ENCODE measurements at places on chromosomes 5 and 9.

DNA sequence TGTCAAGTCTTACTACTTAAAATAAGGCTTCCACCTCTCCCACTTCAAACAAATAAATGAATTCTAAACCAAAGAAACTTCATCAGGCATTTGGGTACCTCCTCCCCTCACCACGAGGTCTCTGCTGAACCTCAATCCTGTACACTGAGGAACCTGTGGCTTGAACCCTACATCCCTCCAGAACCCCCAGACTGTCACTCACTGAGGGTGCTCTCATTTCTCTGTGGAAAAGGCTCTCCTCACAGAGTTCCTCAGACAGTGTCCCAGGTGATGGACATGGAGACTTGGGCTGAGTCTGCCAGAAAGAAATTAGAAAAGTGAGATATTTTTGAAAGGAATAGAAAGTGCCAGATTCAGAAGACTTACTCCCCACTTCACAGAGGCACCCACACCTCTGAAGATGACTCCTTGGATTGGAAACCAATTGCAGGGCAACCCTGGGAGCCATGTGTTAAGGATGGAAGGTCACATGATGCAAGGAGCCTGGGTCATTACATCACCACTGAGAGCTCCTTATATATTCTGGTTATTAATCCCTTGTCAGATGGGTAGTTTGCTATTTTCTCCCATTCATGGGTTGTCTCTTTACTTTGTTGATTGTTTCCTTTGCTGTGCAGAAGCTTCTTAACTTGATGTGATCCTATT lies 19.8 kb downstream of the MLANA start:
- DNase-seq: peak; percentile 12

GRCh38 chr9:122949696-122950095 lies 8.9 kb downstream of the RABGAP1 start:
- DNase-seq: no peak

DNA sequence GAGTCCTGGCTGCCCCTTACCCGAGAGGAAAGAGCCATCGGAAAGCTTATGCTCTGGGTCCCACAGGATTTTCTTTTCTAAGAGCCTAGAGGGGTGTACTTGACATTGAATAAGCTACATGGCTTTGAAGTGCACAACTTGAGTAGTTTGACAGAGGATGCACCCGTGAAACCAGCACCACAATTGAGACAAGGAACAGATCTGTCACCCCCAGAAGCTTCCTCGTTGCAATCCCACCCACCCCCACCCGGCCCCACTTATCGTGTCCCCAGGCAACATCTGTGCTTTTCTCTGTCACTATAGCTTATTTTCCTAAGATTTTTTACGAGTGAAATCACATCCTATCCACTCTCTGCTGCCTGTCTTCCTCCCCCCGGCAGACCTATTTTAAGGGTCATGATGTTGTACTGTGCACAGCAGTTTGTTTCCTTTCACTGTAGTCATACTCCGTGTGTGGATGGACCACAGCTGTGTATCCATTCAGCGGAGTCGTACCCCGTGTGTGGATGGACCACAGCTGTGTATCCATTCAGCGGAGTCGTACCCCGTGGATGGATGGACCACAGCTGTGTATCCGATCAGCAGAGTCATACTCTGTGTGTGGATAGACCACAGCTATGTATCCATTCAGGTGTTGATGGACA lies 8.8 kb upstream of the FCN2 start:
- DNase-seq: peak; percentile 19

- no peak for DNase-seq
Measured at GRCh38 chr5:104084896-104085295, 522.3 kb upstream of the NUDT12 start.

DNA sequence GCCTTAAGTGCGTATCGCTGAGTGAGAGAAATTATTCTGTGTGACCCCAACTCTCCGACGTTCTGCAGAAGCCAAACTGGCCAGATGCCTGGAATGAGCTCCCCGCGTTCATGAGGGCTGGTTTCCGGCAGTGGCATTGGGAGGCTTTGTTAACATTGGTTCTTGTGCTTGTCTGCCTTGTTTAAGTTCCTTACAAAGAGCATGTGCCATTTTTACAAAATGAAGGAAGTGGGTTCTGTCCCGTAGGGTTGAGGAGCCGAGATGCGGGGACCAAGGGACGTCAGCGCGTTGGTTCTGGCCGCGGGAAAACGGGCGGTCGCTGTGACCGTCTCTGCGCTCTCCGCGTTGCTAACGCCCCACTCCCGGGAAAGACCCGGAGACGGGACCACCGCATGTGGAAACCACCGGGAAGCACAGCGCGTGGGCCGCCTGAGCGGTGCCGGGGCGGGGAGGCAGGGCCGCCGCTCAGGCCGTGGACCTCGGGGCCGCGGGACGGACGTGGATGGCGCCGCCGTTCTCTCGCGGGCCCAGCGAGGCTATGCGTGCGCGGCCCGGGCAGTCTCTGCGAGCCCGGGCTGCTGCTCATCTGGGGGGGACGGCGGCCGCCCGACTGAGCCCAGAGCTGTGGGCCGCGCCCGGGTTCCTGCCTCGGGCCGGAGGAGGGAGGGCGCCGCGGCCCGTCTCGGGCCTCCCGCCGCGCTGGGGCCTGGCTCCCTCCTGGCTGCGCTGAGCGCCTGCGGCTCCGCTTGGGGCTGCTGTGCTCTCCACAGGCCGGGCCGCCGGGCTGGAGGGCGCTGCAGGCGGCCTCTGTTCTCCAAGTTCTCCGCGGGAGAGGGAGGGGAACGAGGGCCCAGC lies 13.4 kb downstream of the RABL6 start:
- DNase-seq: no peak

- DNase-seq: no peak
Measured at GRCh38 chr9:1535051-1535450, 480.1 kb upstream of the SMARCA2 start.

GRCh38 chr9:121906074-121906870 lies 186.8 kb downstream of the TTLL11 start:
- peak; percentile 50 for DNase-seq

- DNase-seq: peak; percentile 78
Measured at GRCh38 chr5:139593716-139594319, 32.7 kb downstream of the UBE2D2 start.

- no peak for DNase-seq
Measured at GRCh38 chr5:42953041-42953440, 87.1 kb downstream of the ANXA2R start.

GRCh38 chr9:115952430-115953292 lies 200.9 kb upstream of the PAPPA start:
- peak; percentile 86 for DNase-seq

DNA sequence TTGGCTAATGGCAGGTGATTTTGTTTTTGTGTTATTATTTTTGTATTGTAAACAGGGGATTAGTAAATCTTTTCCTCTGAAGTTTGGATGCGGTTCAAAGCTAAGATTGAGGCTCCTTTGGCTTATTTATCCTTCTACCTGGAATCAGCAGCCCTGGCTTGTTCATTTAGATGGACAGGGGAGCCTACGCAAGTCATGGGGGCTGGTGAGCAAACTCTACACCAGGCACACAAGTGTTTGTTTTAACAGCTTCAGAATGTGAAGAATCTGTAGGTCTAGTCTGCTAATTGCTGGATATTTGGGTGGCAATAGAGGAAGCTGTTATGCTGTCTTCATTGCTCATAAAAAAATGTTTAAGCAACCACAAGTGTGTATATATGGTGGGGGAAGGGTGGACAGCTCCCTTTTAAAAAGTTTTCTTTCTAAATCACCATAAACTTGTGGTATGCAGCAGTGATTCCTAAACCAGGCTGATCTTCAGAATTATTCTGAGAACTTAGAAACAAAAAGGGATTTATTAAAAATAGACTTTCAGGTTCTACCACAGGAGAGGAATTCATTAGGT lies 20.7 kb downstream of the ZNF462 start:
- DNase-seq: peak; percentile 60

DNA sequence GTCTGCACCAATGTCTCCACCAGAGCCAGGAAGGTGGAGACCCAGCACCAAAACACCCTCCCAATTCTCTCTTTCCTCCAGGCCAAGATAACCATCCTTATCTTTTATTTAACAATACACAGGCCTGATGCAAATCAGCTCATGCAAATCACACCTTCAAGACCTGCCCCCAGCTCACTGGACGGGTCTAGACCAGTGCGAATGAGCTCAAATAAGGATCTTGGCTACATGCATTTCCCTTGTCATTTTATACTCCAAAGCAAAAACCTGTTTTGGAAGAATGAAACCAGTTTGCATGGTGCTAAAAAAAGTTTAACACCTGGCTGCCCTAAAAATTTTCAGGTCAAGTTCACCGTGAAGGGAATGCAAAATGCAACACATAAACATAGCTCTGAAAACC lies 31.9 kb upstream of the DAPK1 start:
- no peak for DNase-seq

- DNase-seq: no peak
Measured at GRCh38 chr5:110852053-110852452, 113.2 kb downstream of the SLC25A46 start.

- no peak for DNase-seq
Measured at GRCh38 chr5:179271428-179271734, 73.9 kb downstream of the ADAMTS2 start.

DNA sequence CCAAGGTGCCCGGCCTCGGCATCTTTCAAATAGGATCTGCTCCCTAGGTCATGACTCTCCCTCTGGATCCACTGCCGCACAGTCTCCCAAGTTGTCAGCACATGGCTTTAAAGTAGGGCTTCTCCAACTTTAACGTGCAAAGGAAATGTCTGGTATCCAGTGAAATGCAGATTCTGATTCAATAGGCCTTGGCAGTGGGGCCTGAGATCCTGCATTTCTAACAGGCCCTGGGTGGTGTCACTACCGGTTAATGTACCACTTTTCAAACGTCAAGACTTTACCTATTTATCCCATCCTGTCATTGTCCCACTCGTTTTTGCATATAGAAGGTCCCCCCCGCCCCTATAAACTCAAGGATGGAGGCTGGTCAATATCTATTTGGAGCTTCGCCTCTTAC lies 137.6 kb upstream of the ZNF618 start:
- no peak for DNase-seq

GRCh38 chr5:36561601-36562000 lies 44.8 kb upstream of the SLC1A3 start:
- no peak for DNase-seq

DNA sequence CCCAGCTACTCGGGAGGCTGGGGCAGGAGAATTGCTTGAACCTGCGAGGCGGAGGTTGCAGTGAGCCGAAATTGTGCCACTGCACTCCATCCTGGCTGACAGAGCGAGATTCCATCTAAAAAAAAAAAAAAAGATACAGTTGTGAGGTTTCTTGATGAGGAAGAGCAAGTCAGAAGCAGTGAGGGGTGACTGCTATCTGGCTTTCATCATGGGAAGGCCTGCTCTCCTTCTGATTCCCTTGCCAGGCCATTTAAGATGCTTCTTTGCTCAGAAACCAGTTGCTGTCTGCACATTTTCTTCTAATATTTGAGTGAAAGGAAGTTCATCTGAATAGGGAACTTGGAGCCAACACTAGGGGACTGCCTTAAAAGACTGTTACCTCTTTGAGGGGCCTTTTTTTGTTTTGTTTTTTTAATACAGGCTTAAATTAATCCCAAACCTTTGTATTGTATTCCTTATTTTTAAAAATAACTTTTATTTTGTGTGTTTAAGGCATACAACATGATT lies 201.9 kb downstream of the ARHGAP26 start:
- DNase-seq: no peak

Measured in EL (cell line).